Cardiac fibroblast (primary cell): ENCODE measurements at places on chromosomes 1 and 21.

GRCh38 chr1:96538111-96538641, 183.4 kb upstream of the PTBP2 start:
- DNase-seq, result peak; percentile 95

DNA sequence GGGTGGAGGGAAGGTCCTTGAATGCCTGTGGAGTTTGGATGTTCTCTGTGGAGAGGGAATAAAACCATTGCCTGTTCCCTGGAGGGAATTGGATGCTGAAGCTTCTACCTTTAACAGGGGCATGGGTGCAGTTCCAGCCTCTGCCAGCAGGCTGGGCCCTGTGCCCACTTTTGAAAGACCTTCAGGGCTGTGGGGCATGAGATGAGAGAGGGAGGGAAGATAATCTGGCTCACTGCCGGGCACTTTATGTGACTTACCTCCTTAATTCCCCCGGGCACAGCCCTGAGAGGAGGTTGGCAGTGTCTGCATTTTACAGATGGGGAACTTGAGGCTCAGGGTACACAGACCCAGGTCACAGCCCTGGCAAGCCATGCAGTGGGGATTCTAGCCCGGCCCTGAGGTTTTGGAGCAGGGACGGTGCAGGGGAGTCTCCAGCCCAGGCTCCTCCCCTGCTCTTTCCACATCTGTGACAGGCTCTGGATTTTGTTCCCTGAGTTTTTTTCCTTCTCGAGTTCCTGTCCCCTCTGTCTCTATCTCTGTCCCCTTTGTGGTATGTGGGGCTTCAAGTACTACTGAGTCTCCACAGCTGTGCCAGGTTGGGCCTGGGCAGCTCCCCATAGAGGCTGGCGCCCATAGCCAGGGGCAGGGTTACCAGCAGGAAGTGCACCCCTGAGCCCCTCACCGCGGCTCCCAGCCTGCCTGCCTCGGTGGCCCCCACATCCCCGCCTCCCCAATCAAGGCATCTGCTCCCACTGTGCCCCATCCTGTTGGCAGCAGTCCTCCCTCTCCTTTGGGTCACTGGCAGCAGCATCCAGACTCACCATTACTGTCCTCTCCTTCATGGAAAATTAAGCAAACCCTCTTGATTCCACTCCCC, 14.0 kb upstream of the THEMIS2 start:
- DNase-seq, result peak; percentile 91

GRCh38 chr1:212651977-212652376, 43.4 kb downstream of the ATF3 start:
- DNase-seq, result no peak

- DNase-seq, result no peak
Observed at GRCh38 chr1:32890516-32891240, 4.4 kb downstream of the HPCA start.

DNA sequence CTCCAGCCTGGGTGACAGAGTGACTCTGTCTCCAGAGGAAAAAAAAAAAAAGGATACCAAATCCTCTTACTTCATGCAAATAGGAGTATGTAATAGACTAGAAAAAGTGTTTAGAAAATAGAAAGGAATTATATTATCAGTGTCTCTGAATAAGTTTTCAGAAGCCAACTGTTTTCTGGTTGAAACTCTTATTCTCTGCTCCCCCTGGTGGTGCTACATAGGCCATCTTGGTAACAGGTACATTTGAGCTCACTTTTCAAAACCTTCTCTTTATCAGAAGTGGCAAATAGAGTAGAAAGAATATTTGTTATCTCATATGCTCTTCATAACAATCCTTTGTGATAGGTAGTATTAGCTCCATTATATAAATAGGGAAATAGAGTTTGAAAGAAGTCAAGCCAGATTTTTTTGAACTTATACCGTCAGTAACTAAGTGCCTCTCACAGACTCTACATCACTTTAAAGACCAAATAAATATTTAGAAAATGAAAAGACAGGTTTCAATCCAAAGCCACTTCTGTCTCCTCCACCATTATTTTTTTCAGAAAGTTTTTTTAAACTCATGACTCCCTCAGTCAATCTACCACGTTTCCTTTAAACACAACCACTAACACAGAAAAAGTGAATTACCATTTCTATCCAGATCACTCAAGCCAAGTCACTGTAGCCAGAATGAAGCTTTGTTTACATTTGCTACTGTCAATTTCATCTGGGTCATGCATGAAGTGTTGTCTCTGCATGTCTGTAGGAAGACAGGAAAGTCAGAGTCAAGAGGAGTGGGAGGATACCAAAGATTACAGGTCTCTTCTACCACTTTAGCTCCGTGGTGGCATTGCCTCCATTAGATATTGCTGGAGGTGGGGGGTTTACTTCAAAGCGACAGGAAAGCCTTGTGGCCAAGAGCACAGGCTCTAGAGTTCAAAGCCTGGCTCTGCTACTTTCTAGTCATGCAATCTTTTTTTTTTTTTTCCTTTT, 45.6 kb downstream of the IL23R start:
- peak; percentile 50 for DNase-seq

DNA sequence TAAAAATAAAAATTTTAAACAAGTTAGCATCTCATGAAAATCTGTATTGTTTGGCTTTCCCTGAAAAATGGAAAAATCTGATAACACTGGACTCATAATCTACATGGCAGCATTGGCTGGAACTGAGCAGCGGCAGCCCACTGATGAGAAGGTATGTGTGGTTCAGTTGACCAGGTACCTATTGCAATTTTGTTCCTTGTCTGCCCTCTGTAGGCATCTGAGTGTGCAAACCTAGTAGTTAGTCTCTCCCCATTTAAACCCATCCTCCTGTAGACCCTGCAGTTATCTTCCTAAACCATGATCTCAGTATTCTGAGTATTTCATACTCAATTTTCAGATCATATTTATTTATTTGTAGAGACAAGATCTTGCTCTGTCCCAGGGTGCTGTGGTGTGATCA, 59.4 kb upstream of the SERBP1 start:
- peak; percentile 36 for DNase-seq

DNA sequence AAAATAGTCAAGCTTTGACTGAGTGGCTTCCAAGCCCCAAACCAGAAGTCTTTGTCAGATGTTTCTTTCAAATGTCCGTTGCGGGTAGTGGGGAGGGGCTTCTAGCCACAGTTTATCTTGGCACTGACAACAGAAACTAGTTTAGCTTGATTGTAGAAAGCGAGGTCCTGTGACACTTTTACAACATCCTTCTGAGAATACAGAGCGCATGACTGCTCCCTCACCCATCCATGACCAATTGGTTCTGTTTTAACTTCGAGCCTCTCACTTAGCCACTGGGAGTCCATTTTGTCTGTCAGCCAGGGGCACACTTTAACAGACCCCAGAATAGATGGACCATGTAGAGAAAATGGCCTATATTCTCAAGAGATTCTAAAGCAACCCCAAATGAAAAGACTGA, 199.2 kb upstream of the ST6GALNAC5 start:
- no peak for DNase-seq

DNA sequence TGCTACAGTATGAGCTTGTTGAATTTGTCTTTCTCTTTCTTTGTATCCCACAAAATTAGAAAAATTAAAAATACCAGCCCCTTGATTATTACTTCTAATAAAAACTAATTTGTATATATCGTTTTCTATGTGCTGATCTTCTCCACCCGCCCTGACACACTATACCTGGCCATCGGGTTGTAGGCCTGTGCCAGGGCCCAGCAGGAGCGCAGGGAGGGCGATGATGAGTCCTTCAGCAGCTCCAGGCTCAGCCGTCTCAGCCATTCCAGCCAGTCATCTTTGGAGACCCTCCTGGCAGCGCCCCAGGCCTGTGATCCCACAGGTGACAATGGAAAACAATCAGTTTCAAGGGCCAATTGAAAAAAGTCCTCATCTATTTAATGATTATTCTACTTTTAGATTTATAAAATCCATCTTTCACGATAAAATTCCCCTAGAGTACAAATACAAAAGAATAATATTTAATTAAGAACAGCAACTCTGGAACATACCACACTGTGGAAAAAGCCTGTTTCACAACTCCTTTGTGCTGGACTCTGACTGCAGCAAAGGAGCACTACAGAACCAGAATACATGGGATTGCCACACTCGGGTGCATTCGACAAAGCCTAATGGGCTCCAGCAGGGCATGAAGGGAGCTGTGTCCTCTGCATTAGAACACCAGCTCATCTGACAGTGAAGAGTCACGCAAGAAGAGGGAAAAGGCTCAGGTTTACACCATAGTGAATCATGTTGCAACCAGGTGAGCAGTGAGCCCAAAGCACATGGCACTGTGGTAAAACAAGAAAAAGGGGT, 15.4 kb downstream of the ANGPTL7 start:
- DNase-seq, result no peak

DNA sequence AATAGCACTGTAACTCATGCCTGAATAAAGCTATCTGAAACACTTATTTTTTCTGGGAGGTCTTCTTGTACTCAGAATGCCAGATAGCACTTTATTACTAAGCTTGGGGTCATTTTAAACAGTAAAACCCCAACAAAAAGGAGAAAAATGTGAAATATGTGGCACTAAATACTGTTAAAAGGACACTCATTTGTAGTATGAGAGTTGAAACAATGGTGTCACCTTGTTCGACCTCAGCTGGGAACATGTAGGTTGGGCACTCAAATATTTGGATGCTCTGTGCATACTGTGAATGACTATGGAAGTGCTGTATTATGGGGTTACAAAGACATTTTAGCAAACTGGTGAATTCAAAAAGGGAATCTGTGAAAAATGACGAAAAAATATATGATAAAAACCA, 53.9 kb downstream of the SELENOF start:
- no peak for DNase-seq

DNA sequence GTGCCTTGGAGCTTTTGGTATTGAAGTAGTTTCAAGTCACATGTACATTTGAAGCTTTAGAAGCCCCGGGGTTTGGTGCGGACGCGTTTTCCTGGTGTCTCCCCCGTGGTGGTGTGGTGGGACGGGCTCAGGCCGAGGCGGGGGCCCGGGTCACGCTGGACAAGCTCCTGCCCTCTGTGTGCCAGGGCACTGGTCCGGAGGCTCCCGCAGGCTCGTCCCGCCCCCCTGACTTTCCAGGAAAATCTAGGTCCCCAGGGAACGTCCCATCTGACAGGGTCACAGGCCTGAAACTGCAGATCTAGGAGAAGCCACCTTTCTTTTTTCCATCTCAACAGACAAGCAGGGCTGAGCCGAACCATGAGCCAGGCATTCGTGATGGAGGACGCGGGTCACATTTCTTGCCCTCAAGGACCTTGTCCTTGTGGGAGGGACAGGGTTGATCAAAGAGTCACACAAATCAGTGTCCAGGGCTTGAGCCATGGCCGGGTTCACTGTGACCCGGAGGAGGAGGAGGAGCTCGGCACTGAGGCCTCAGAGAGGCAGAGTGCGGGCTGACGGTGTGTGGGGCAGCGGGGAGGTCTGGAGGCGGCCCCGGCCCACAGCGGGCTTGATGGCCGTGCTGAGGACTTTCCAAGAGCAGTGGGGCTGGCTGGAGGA, 1.6 kb downstream of the DMRTB1 start:
- DNase-seq, result no peak

DNA sequence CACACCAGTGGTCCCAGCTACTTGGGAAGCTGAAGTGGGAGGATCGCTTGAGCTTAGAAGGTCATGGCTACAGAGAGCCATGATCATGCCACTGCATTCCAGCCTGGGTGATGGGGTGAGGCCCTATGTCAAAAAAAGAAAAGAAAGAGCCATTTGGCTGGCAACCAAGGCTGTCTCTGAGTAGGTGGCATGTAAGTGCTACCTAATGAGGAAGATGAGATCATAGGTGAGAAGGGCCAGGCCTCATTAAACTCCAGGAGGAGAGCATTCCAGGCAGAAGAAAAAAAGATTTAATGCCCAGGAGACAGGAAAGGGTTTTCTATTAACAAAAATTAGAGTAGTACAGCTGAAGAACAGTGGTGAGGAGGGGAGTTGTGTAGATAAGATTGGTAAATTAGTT, 103.4 kb upstream of the ZNF678 start:
- DNase-seq, result no peak

GRCh38 chr1:93616996-93617669, 64.5 kb downstream of the BCAR3 start:
- DNase-seq, result peak; percentile 80

- DNase-seq, result no peak
Observed at GRCh38 chr1:62283986-62284385, 35.2 kb downstream of the KANK4 start.

GRCh38 chr1:94778808-94779207, 41.3 kb upstream of the SLC44A3 start:
- no peak for DNase-seq

GRCh38 chr1:240991230-240991629, 365.8 kb downstream of the RGS7 start:
- no peak for DNase-seq

DNA sequence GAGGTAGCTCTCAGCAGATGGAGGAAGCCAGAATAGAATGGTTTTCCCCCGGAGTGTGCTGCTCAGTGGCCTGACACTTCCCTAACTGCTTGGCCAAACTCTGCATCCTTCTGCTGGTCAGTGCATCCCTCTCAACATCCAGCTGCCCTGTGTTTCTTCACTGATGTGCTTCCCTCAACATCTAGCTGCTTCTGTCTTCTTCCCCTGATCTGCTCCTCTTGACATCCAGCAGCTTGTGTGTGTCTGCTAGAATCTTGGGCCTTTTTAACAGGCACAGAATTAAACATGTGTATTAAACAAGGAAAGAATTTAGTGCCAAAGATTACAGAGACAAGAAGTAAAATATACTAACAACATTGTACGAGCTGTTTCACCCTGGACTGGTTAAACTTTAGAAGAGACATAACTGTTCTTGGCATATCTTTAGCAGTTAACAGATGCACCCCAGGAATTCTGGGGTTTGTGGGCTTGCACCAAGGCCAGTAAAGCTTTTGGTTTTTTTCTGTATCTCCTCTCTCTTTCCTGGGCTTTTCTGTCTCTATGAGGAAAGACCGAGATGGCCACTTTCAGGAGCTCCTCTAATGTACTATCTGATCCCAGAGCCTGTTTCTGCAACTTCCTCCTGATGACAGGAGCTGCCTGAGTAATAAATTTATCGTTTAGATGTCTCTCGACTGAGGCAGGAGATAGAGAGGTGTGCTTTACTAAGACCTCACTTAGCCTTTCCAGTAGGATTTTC, 34.8 kb upstream of the HSD3B1 start:
- no peak for DNase-seq

DNA sequence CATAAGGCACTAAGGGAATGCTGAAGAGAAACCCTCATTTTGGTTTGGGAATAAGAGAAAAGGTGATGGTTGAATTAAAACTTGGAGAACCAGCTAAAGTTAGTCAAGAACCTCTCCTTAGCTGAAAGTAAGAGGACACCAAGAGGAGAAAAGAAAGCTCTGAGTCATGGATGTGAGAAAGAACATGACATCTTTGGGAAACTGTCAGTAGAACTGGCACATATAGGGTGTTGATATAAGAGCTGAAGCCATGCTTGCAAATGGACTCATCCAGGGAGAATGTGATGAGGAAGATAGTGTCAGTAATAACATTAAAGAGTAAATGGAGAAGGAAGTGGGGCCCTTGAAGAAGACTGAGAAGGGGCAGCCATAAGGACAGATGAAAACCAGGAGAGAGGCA, 54.3 kb downstream of the LRRC8C start:
- DNase-seq, result no peak
